ENCODE measurements at places on chromosomes 16 and 17. TPM values are rescaled to one million over a fixed set of nuclear protein-coding genes. Genes with fewer than 3 reads are reported as not detected.

The AGRP gene
- not detected for total RNA-seq

The SOCS7 gene
- 32.9 TPM for total RNA-seq

- DNase-seq, result no peak
Observed at GRCh38 chr17:13933441-13934276, 135.6 kb upstream of the COX10 start.

GRCh38 chr16:56985288-56985961 lies 3.9 kb upstream of the NLRC5 start:
- DNase-seq, result no peak

DNA sequence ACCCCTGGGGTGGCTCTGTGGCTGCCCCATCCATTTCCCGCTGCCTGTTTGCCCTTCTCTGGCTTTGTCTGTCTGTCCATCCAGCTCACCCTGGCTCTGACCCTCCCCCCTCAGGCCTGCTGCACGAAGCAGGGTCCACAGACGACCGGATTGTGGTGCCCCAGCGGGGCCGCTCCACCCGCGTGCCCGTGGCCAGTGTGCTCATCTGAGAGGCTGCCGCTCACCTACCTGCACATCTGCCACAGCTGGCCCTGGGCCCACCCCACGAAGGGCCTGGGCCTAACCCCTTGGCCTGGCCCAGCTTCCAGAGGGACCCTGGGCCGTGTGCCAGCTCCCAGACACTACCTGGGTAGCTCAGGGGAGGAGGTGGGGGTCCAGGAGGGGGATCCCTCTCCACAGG lies 761 bp upstream of the LAT start:
- no peak for DNase-seq

GRCh38 chr17:57676543-57676942 lies 68.6 kb downstream of the CCDC182 start:
- DNase-seq, result no peak

DNA sequence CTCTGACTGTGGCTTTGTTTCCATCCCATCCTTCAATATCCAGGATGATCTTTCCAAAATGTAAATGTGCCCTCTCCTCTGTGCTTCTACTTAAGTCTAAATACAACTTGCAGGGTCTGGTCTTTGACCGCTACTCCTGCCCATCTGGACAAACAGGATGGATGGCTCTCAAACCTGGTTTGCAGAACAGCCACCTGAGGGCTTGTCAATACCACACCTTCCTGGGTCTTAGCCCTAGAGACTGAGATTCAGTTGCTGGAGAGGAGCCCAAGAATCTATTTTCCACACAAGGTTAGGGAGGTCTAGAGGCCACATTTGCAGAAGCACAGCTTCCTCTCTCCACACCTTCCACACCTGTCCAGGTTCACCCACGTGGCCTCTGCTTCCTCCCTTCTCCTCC lies 1.9 kb upstream of the GRB7 start:
- no peak for DNase-seq

DNA sequence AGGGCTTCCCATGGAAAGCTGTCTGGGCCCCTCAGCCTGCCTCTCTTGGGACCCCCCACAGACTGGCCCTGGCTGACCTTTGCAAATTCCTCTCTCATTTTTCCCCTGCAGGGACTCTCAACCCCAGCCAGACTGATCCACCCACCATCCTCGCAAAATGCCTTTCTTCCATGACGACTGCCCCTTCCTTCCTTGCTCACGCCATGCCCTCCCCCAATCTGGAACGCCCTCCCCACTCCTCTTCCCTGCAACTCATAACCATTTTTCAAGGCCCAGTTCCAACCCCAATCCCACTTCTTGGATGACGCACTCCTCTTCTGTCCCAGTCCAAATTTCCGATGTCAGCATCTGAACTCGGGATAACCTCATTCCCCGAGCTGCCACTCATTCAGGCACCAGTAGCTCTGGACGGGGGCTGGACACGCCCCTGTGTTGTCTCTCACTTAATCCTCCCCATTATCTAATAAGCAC lies 1.3 kb upstream of the DNAI2 start:
- DNase-seq, result no peak

GRCh38 chr17:57110152-57110542 lies 25.1 kb downstream of the AKAP1 start:
- DNase-seq, result no peak

- DNase-seq, result no peak
Observed at GRCh38 chr16:4360538-4361021, 9.5 kb upstream of the PAM16 start.

The GP1BA gene
- not detected for total RNA-seq

DNA sequence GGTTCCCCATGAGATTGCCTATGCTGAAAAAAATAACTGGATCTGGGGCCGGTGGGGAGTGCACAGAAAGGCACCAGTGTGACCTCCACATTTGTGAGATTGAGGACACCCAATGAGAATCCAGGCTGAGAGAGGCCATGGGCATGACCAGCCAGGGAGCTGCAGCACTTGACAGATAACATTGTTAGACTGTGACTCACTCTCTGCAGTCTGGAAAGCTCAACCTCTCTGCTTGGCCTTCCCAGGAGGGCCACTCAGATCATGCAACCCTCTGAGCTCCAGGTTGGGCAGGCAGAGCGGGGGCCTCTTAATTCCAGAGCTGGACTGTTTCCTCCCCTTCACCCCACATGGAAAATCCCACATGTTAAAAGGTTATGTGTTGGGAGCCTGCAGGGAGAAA lies 30.1 kb downstream of the FZD2 start:
- no peak for DNase-seq

The GSDMA gene
- total RNA-seq, result 26.7 TPM

The HOXB3 gene
- 4.0 TPM for total RNA-seq

DNA sequence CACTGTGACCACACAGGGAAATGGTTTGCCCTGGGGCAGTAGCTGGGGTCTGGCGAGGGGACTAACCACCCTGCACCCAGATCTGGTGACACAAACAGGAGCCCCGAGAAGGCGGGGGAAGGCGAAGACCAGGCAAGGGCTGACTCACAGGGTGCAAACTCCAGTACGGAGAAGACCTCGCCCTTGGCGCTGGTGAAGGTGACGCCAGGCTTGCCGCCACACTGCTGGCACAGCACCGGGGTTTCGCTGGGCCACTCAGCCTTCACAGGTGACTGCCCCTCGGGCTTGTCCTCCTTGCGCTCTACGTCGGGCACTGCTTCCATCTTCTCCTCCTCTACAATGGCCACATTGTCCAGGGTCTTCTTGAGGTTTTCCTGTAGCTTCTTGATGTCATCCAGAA lies 11.6 kb downstream of the SPHK1 start:
- no peak for DNase-seq

DNA sequence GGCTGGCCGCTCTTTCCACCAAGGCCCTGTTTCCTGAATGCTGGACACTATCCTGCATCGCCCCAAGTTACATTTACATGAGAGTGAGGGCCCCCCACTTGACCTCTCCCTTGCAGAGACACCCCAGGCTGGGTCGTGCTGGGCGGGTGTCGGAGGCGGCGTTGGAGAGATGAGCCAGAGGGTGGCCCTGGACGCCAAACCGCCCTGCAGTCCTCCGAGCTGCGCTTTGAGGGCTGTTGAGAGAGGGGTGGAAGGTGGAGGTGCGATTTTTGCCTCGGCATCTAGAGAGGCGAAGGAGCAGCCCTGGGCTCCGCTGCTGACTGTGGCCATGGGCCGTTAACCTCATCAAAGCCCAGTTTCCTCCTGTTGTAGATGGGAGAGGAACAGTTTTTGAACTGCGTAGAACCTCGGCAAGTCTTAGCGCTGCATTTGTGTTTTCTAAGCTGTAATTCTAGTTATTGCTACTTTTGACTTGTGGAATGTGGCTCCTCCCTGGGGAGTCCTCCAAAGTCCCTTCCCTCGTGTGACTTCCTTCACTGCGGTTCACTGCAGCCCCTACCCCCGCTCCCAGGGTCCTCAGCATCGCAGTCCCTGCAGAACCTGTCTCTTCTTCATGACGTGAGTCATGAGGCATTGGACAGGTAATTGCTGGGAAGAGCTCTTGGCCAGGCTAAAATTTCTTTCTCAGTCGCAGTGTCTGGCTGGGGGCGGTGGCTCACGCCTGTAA lies 986 bp upstream of the ELOB start:
- peak; percentile 58 for DNase-seq

- DNase-seq, result no peak
Observed at GRCh38 chr17:78304549-78305037, 55.3 kb downstream of the SOCS3 start.

DNA sequence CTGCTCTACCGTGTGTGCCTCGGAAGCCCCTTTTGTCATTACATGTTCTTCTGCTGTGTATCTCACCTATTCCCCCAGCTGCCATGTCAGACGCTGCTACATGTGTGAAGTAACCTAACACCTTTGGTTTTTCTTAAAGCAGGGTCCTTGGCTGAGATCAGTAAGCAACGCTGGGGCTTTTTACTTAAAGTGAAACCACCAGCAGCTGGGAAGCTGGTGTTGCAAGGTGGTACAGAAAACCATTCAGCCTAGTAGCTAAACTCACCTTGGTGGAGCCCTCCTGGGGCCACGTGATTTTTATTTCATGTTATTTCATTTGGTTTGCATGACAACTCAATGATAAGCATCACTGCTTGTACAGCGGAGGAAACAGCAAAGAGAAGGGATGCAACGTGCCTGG lies 62.6 kb downstream of the PLCG2 start:
- DNase-seq, result no peak

GRCh38 chr16:678209-678857 lies 1.9 kb upstream of the STUB1 start:
- no peak for DNase-seq

- no peak for DNase-seq
Observed at GRCh38 chr17:77471984-77472461, 331.3 kb downstream of the SEC14L1 start.

The SMPD3 gene
- total RNA-seq, result 31.2 TPM

The ACSF2 gene
- total RNA-seq, result 164 TPM

DNA sequence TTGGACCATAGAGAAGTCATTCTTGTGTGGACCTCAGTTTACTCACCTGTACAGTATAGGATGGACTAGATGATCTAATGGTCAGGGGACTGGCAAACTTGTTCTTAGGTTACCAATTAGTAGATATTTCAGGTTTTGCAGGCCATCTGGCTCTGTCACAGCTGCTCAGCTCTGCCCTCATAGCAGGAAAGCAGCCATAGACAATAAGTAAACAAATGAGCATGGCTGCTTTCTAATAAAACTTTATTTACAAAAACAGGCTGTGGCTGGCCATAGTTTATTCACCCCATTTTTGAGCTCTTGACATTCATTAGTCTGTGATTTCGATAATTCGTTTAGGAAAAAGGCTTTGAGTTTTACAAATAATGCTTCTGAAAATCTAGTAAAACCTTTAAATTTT lies 12.7 kb downstream of the BPTF start:
- DNase-seq, result no peak

DNA sequence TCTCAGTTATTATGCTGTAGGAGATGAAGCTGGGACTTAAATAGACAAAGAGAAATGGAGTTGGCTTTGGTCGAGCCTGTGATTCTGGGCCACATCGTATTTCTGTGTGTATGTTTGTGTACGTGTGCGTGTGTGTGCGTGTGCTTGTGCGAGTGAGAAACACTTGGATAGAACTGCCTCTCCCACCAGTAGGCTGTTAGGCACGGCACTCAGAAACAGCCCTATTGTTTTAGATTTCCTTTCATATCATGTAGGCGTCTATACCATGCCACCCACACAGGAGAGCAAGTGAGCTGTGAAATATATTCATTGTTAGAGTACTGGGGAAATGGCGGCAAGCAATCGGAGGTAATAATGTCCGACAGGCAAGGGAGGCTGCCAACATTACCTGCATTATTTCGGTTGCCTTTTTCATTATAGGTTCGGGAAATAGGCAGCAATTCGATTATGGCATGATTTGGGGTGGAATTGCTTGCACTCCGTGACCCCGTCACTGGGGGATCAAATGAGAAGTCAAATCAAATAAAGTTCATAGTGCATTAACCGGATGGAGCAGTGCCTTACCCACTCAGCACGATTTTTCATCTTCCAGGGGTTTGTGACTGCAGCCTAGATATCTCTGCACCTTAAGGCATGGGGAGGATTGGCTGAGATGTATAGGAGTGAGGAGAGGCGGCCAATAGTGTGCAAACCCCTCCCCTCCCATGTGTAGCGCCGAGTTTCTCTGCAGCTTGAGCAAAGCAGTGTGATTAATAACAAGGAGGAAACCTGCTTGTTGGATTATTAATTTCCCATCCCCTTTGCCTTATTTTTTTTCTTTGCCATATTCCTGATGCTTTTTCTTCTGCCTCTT lies 89.6 kb downstream of the RBFOX1 start:
- DNase-seq, result no peak

The ZNF75A gene
- 16.1 TPM for total RNA-seq

DNA sequence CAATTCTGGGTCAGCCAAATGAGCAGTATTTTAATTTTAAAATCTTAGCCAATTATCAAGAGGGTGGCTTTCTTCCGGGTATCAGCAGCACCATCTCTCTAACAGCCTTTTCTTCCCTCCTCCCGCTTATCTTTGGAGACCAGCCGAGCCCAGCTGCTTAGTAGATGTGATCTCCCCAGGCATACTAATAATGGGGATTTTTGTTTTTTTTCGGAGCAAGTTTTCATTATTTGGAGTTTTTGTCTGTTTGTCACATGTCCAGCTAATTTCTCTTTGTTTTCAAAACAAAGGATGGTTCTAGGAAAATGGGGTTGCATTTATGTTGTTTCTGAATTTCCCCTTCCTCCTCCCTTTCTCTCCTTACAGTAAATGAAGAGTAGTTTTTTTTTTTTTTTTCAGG lies 170.5 kb upstream of the MPHOSPH6 start:
- no peak for DNase-seq

The SHISA6 gene
- 3.3 TPM for total RNA-seq

The EXOC3L1 gene
- 0.45 TPM for total RNA-seq

The ENO3 gene
- 4.2 TPM for total RNA-seq

GRCh38 chr17:27306276-27306835 lies 12.4 kb downstream of the WSB1 start:
- DNase-seq, result no peak

GRCh38 chr17:28328325-28328724 lies 6.9 kb downstream of the IFT20 start:
- no peak for DNase-seq

- no peak for DNase-seq
Observed at GRCh38 chr17:1766382-1767135, 4.7 kb downstream of the SERPINF1 start.

GRCh38 chr16:51326131-51326856 lies 175.2 kb upstream of the SALL1 start:
- no peak for DNase-seq

DNA sequence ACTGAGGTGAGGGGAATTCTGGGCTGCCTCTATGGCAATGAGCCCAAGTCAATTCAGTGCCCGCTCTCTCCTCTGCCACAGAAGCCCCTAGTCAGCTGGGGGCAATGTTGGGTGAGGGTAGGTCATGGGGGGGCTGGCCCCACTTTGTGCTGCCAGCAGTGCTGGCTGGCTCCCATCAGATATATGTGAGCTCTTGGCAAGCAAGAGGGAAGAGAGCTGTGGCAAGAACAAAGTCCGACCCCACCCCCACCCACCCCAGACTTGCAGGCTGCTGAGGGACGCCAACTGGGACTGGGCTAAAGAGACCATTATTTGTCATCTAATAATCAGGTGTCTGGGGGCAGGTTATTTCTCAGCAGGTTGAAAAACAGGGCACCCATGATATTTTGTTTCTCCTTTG lies 89.4 kb downstream of the YPEL2 start:
- DNase-seq, result no peak

- DNase-seq, result no peak
Observed at GRCh38 chr16:10103118-10103517, 79.1 kb downstream of the GRIN2A start.

The TEX19 gene
- total RNA-seq, result not detected

- DNase-seq, result peak; percentile 41
Observed at GRCh38 chr17:74147966-74148365, 55.5 kb upstream of the RPL38 start.
